Cortex of kidney (tissue), 1 donor: ENCODE measurements at places on chromosomes 5 and 9.

DNA sequence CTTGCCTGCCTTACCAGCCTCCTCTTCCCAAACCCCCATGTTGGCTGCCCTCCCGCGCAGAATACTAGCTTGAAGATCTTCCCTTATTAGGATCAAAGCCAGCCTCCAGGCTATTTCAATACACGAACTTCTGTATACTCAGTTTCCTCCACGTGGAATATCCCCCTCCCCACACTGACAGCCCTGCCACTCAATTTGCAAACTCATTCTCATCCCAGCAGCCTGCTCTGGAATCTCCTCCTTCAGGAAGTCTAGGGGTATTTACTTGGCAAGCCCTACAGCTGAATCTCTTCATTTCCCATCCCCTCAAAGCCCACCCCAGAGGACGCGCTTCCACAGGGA, 157.0 kb upstream of the SMIM23 start:
- no peak for DNase-seq

- DNase-seq, result no peak
Observed at GRCh38 chr5:74030371-74030770, 404.4 kb downstream of the ARHGEF28 start.

DNA sequence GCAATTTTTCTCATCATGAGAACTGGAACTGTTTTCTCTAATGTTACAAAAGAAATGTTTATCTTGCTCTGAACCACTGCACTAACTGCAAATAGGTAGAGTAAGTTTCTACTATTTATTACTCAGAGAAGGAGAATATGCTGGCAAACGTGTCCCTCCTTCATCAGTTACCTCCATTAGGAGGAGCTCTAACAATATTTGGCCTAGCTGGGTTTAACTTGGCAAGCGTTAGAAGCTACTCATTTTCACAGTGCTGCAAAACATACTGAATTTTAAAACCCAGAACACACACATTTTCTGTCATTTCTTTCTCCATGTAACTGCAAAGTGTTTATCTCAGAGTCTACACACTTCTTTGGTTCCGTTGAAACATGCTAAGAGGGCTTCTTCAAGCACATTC, 101.0 kb upstream of the GABRG2 start:
- DNase-seq, result no peak

GRCh38 chr9:113712053-113712452, 164.1 kb upstream of the ZNF618 start:
- no peak for DNase-seq

GRCh38 chr5:66174338-66174737, 30.2 kb downstream of the SREK1 start:
- DNase-seq, result no peak

DNA sequence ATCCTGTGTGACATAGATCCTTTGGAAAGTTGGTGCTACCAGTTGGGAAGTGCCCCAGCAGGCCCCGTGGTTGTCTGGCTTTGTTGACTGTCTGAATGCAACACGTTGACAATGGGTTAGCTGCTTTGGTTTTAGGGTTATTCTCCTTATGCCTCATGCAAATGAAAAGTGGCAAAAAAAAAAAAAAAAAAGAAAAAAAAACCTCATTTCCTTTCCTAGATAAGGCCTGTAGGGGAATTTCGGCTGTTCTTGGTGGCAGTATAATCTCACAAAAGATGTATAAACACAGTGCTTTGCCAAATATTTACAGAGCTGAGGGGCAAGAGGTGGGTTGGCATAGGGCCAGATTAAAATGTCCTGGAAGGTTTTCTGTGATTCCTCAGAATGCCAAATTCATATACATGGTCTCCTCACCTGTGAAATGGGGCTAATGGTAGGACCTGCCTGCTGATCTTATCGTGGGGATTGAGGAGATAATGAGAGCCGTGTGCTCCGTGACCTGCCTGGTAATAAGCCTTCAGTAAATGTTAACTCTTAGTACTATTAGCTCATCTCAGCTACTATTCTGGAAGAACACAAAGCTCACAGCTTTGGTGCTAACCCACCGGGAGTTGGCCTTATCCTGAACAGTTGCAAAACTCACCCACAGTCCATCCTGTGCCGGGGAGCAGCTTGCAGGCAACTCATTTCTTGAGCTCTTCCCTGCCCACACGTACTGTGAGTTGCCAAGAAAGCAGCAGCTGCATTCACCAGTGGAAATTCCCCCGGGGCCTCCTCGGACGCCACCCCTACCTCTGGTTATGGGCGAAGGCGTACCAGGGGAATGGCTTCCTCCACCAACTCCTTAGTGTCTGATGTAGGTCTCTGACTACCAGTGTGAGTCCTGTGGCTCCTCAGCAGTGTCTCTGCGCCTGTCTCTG, 220.3 kb downstream of the NR3C1 start:
- DNase-seq, result no peak

DNA sequence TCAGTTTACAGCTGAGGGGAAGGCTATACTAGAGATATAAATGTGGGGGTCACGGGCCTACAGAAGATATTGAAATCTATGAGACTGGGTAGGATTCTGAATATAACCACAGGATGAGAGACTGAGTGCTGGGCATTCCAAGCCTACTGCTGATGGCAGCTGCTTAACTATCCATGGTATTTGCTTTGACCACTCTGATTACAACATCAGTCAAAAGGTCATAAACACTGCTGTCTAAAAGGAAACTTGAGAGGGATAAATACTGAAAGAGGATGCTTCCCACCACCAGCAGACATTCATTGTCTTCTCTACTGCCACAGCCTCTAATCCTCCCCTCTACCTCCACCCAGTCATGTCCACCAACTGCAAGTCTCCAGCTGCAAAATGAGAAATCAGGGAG, 3.8 kb downstream of the ZNF622 start:
- no peak for DNase-seq

GRCh38 chr9:137164370-137165249, 5.2 kb downstream of the LRRC26 start:
- no peak for DNase-seq

DNA sequence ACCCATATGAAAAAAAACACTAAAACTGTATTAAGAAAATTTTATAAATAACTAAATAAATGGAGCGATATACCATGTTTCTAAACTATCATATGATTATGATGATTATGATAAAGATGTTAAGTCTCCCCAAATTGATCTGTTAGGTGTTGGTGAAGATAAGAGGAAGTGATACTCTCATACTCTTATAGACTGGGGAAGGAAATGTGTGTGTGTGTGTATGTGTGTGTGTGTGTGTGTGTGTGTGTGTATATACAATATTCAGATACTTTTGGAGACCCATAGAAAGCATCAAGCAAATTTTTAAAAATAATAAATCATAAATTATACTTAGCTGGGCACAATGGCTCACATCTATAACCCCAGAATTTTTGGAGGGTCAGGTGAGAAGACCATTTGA, 62.9 kb downstream of the TMEM232 start:
- DNase-seq, result no peak

- DNase-seq, result no peak
Observed at GRCh38 chr9:99265691-99266090, 43.6 kb downstream of the SEC61B start.

DNA sequence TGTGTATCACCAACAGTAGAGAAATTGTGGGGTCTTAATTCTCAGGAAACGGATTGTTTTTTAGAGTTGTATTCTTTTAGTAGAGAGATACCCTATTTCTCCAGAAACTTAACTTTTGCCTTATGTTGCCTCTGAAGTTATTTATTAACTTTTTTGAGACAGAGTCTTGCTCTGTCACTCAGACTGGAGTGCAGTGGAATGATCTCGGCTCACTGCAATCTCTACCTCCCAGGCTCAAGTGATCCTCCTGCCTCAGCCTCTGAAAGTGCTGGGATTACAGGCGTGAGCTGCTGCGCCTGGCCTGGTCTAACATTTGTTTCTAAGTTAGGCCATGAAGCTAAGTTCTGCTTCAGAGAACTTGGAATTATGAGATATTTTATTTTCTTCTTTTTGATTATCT, 75.0 kb downstream of the CFAP95 start:
- DNase-seq, result no peak

GRCh38 chr9:121975801-121976277, 117.3 kb downstream of the TTLL11 start:
- no peak for DNase-seq

DNA sequence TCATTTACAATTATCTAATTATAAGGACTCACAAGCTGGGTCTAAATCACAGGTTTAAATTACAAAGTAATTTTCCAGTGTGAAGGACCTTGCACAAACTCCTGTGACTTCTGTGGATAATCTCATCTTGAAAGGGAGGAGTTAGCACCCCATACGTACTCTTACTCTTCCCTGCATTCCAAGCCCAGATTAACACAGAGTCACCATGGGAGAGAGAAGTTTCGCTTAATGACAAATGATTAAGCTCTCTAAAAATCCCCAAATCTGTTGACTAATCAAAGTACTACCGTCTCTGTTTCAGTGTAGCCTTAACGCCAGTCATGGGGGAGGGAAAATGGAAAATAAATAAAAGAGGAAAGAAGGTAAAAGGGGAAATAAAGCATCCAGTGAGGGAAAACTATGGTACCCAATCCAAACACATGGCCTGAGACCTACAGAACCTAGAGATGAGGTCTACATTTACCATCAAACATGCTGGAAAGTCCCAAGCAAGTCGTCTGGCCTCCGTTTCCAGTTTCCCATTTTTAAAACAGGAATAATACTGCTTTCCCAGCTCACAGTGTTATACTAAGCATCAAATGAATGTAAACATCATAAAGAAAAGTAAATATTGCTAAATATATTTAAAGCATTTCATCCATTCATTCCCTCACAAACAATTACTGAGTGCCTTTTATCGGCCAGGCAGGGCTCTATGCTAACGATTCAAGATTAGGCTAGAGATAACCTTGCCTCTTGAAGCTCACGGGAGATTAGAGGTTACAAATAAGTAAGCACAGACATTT, 63.2 kb downstream of the PCA3 start:
- DNase-seq, result no peak

- DNase-seq, result no peak
Observed at GRCh38 chr9:123718188-123718587, 211.7 kb downstream of the DENND1A start.

- DNase-seq, result no peak
Observed at GRCh38 chr5:87410931-87411330, 1.8 kb downstream of the CCNH start.

DNA sequence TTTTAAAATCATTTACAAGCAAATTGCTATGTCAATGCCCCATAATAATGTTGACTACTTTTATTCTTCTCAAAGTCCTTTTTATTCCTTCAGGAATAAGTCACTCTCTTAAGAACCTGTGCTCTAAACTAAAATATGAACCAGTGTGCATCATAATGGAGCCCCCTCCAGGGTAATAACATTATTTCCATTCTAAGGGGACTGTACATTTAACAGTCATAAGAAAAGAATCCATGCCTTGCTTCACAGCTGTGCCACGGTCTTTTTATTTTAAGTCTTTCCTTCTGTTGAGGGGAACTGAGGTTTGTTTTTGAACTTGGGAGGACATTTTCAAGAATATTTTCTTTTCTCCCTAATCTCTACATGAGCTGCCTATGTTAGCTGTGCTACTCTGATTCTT, 297.6 kb downstream of the MAN2A1 start:
- no peak for DNase-seq

DNA sequence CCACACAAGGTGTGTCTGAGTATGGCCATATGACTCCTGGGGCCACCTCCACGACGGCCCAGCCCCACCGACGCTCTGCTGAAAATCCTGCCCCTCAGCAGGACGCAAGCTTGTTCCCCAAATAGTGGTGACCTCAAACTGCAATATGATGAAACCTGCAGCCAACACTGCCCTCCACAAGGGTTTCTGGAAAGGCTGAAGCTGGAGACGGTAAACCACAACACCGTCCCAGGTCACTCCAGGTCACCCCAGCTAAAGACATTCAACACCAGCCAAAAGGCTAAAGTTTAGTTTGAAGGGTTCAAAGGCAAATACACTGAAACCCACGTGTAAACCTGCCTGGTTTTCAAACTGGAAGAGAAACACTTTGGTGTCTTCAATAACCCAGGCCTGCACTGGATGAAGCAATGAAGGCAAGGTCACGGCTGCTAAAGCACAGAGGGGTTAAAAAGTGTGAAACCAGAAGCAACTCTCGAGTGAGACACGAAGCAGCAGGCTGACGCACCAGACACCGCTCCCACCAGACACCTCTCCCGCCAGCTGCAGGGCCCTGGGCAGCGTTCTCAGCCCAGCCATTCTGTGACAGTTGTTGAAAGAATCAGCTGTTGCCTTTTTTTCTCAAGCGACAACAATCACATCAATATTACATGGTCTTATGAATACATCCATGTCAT, 1.8 kb upstream of the LHX3 start:
- no peak for DNase-seq

DNA sequence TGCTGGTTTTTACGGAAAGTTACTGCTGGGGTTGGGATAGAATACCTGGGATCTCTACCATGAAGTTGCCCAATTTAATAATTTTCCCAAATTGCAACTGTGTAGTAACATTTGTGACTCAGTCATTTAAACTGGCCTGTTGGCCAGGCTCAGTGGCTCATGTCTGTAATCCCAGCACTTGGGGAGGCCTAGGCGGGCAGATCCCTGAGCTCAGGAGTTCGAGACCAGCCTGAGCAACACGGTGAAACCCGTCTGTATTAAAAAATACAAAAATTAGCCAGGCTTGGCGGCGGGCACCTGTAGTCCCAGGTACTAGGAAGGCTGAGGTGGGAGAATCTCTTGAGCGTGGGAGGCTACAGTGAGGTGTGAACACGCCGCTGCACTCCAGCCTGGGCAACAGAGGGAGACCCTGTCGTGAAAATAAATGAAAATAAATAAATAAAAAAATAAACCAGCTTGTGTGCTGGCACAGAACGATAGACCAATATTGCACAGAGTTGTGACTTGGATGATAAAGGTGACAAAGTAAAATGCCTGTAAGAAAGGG, 160.7 kb upstream of the ZNF608 start:
- DNase-seq, result no peak

GRCh38 chr5:106080535-106080934, 1590.2 kb downstream of the EFNA5 start:
- DNase-seq, result no peak

DNA sequence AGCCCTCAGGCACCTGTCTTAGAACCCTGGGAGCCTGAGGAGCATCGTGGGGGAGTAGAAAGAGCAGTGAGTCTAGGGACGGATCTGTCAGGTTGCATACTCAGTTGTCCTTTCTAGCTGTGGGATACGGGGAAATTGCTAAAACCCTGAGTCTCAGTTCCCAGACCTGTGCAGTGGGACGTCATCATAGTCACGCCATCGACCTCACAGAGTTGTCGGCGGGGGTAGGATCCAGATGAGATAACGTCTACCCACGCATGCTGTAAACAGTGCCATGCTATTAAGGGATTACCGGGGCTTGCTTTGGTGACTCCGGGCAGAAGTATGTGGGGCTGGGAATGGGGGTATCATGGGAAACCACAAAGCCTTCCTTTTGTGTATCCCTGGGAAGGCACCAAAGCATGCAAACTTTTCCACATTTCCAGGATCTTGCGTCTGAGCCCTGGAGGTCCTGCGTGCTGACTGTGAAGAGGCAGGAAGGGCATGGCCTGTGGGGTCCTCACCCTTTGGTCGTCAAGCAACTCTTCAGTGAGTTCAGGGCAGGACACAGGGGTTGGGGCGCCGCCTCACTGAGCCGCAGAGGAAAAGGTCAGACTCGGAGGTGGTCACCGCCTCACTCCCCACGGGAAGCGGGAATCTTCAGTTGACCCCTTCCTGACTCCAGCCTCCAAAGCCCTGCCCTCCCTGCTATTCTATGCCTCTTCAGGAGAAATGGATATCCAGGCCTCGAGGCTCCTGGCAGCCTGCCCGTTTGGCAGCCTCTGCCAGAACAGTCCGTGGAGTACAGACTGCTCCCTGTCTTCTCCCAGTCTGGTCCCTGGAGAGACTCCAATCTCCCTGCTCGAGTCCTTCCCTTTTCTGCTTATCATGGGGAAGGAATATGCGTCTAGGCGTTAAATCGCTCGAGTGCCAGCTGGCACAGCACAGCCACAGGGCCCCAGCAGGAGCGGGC, 186.8 kb upstream of the KLF9 start:
- DNase-seq, result no peak

GRCh38 chr5:151924564-151925301, at the start of gene GLRA1:
TSS of gene GLRA1 (minus strand) at chr5:151924851. CDS start at chr5:151924549, 302 bp downstream.
- DNase-seq, result no peak
